Nephron progenitor cell (in vitro differentiated cells): ENCODE measurements at places on chromosomes 1 and 21.

- H3K27me3 ChIP-seq, result peaks cover 51% of the 10 kb centered on the region
- H3K36me3 ChIP-seq, result peaks cover 7% of the 10 kb centered on the region
- H3K4me3 ChIP-seq, result peak overlapping the region; percentile 91
Measured at GRCh38 chr1:93680076-93680419, 1.6 kb downstream of the BCAR3 start.

DNA sequence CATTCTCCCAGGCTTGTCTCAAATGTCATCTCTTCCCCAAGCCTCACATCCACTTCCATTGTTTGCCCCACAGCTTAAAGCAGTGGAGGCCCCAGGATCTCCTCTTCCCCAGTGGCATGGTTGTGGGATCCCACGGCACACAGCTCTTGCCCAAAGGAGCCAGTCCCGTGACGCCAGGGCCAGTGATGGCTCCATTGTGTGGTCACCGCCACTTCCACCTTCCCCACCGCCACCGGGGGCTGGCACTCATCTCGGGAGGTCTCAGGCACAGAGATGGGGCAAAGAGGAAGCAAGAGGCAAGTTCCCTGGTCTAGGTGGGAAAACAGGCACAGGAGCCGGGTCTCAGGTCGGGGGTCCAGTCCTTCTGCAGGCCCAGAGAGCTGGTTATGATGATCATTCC is 22.9 kb upstream of the ALDH4A1 start:
- peaks cover 5% of the 10 kb centered on the region for H3K27me3 ChIP-seq
- peaks cover 63% of the 10 kb centered on the region for H3K4me1 ChIP-seq

- peaks cover 35% of the 10 kb centered on the region for H3K4me1 ChIP-seq
- H3K27me3 ChIP-seq, result no peaks in the 10 kb centered on the region
- H3K4me3 ChIP-seq, result no peak overlapping the region
- H3K36me3 ChIP-seq, result no peaks in the 10 kb centered on the region
Measured at GRCh38 chr1:67743072-67743725, 58.2 kb downstream of the GADD45A start.

GRCh38 chr21:26842974-26843932 is 2.0 kb downstream of the ADAMTS1 start:
- peaks cover 49% of the 10 kb centered on the region for H3K4me1 ChIP-seq
- peak; percentile 79 for DNase-seq
- peak overlapping the region; percentile 99 for H3K27ac ChIP-seq
- peaks cover 46% of the 10 kb centered on the region for H3K36me3 ChIP-seq

DNA sequence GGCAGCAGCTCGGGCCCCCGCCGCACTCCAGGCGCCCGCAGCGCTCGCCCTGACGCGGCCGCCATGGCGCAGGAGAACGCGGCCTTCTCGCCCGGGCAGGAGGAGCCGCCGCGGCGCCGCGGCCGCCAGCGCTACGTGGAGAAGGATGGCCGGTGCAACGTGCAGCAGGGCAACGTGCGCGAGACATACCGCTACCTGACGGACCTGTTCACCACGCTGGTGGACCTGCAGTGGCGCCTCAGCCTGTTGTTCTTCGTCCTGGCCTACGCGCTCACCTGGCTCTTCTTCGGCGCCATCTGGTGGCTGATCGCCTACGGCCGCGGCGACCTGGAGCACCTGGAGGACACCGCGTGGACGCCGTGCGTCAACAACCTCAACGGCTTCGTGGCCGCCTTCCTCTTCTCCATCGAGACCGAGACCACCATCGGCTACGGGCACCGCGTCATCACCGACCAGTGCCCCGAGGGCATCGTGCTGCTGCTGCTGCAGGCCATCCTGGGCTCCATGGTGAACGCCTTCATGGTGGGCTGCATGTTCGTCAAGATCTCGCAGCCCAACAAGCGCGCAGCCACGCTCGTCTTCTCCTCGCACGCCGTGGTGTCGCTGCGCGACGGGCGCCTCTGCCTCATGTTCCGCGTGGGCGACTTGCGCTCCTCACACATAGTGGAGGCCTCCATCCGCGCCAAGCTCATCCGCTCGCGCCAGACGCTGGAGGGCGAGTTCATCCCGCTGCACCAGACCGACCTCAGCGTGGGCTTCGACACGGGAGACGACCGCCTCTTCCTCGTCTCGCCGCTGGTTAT is 2.8 kb downstream of the KCNJ9 start:
- H3K4me3 ChIP-seq, result peak overlapping the region; percentile 71
- peaks cover 86% of the 10 kb centered on the region for H3K27me3 ChIP-seq
- H3K4me1 ChIP-seq, result peaks cover 6% of the 10 kb centered on the region
- H3K36me3 ChIP-seq, result no peaks in the 10 kb centered on the region

DNA sequence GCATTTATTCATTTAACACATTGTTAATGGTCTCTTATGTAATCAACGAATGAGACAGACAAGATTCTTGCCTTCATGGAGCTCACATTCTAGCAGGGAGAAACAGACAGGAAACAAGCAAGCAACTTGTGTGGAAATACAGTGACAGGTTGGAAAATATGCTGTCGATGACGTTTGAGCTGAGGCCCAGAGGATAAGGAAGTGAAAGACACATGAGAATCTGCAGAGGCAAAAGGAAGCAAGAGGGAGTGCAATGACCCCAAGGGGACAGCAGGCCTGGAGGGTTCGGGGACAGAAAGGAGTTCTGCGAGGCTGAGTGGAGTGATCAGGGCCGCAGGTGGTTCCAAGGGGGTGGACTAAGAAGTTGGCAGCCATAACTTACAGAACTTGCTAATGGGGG is 60.6 kb upstream of the AKT3 start:
- no peaks in the 10 kb centered on the region for H3K36me3 ChIP-seq
- H3K27me3 ChIP-seq, result peaks cover 54% of the 10 kb centered on the region
- no peak overlapping the region for H3K4me3 ChIP-seq

DNA sequence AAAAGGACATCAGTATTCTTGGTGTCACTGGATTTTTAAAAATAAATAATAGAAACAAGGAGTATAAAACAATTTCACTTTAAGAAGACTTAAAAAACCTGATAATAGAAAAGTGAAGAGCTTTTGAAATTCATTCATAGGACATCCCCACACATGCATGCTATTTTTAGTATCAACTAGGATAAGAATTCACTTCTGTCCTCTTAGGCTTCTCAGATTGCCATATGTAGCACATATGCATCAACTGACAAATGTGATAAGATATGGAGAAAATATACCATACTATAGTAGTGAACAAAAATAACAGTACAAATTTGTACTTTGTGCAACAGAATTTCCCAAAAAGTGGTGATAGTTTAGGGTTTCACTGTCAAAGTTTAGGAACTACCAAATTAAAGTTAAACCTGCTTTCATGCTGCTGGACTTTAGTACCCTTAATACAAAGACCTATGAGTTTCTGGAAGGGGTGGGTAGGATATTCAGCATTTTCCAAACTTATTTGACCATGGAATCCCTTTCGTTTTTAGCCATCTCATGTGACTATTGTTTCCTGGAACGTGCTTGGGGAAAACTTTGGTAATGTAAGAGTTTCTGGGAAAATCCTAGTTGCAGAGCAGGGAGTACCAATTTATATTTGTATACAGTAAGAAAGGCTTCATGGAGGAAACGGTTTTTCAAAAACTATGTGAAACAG is 19.8 kb downstream of the RPRD2 start:
- peaks cover 16% of the 10 kb centered on the region for H3K4me1 ChIP-seq
- H3K27me3 ChIP-seq, result no peaks in the 10 kb centered on the region
- no peak for DNase-seq
- H3K27ac ChIP-seq, result peak overlapping the region; percentile 9

DNA sequence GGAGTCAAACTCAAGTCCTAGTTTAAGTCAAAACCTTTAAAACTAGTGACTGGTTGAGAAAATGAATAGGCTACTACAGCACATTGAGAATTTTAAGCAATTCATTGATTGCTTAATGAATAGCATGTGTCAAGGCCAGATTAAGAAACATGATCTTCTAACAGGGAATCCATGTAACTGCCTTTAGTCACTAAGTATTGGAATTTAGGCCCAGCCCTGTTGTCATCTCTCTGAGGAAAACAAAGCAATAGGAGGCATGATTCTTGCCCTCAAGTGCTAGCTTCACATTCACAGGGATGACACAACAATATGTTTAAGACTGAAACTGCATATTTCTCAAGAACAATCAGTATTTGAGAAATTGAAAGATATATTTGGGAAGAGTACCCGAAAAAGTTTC is 70.0 kb upstream of the PTGS2 start:
- no peaks in the 10 kb centered on the region for H3K4me1 ChIP-seq
- no peak overlapping the region for H3K27ac ChIP-seq
- no peaks in the 10 kb centered on the region for H3K27me3 ChIP-seq
- peaks cover 4% of the 10 kb centered on the region for H3K36me3 ChIP-seq
- no peak overlapping the region for H3K4me3 ChIP-seq
- no peak for DNase-seq

GRCh38 chr1:77623066-77623465 is 59.4 kb downstream of the ZZZ3 start:
- H3K4me1 ChIP-seq, result no peaks in the 10 kb centered on the region
- no peak for DNase-seq
- H3K27ac ChIP-seq, result no peak overlapping the region
- H3K36me3 ChIP-seq, result peaks cover 74% of the 10 kb centered on the region
- H3K27me3 ChIP-seq, result no peaks in the 10 kb centered on the region
- H3K4me3 ChIP-seq, result no peak overlapping the region

GRCh38 chr1:30275926-30276764 is 447.2 kb downstream of the MATN1 start:
- no peaks in the 10 kb centered on the region for H3K36me3 ChIP-seq
- H3K27ac ChIP-seq, result no peak overlapping the region
- H3K27me3 ChIP-seq, result peaks cover 15% of the 10 kb centered on the region

GRCh38 chr1:156742017-156742416 is 1.1 kb upstream of the MRPL24 start:
- no peaks in the 10 kb centered on the region for H3K27me3 ChIP-seq
- H3K36me3 ChIP-seq, result peaks cover 35% of the 10 kb centered on the region
- H3K4me3 ChIP-seq, result peak overlapping the region; percentile 35
- H3K27ac ChIP-seq, result peak overlapping the region; percentile 99
- peaks cover 60% of the 10 kb centered on the region for H3K4me1 ChIP-seq

- H3K36me3 ChIP-seq, result no peaks in the 10 kb centered on the region
- H3K27ac ChIP-seq, result no peak overlapping the region
- DNase-seq, result no peak
- H3K4me1 ChIP-seq, result peaks cover 26% of the 10 kb centered on the region
- no peak overlapping the region for H3K4me3 ChIP-seq
- H3K27me3 ChIP-seq, result peaks cover 5% of the 10 kb centered on the region
Measured at GRCh38 chr1:59596432-59596831, 218.3 kb upstream of the HOOK1 start.

DNA sequence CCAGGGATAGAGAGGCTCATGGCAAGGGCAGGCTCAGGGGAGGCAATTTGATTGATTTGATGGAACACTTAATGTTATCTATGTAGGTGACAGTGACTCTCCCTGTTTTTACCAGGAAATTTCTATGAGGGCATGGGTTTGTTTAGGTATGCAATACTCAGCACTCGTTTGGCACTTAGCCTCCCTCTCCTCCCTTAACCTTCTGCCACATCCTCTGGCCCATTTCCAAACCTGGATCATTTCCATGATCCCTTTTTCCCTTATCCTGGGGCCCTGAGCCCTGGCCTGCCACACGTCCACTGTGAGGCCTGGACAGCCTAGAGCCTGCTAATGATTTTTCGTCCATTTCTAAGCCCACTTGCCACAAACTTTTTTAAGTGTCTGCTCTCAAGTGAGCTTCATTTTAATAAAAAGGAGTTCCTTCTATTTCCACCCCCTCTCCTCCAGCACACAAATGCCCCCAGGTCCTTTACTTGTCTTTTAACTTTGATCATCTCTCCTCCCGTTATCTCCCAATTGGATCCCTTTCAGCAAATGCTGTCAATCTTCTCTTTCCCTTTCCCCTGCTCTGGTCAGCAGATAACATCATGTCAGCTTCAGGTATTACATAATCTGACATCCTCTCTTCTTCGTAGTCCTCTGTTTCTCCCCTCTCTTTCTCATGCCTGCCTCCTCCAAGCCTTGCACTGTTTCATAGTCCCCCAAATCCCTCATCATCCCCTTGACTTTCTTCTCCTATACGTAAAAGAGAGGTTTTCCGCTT is 37.8 kb upstream of the GADD45A start:
- H3K27ac ChIP-seq, result no peak overlapping the region
- H3K4me3 ChIP-seq, result no peak overlapping the region
- no peak for DNase-seq
- no peaks in the 10 kb centered on the region for H3K36me3 ChIP-seq

- H3K36me3 ChIP-seq, result no peaks in the 10 kb centered on the region
- H3K4me3 ChIP-seq, result peak overlapping the region; percentile 81
- no peak overlapping the region for H3K27ac ChIP-seq
- H3K27me3 ChIP-seq, result no peaks in the 10 kb centered on the region
Measured at GRCh38 chr21:44337449-44337848, 1.7 kb downstream of the CFAP410 start.

DNA sequence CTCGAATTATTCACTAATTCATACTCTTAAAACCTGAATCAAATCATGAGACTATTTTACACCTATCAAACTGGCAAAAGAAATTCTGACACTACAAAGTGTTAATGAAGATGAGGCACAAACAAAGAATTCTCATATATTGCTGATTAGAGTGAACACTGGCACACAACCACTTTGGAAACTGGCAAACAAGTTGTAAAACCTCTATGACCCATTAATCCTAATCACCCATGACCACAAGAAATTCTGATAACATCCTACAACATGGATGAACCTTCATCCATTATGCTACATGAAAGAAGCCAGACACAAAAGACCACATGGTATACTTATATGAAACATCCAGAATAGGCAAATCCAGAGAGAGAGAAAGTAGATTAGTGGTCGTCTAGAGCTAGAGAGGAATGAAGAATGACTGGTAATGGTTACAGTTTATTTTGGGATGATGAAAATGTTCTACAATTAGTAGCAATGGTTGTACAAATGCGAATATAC is 8.5 kb downstream of the GPBP1L1 start:
- peak overlapping the region; percentile 31 for H3K27ac ChIP-seq
- peaks cover 55% of the 10 kb centered on the region for H3K4me1 ChIP-seq
- DNase-seq, result no peak
- H3K36me3 ChIP-seq, result peaks cover 34% of the 10 kb centered on the region
- H3K4me3 ChIP-seq, result no peak overlapping the region

DNA sequence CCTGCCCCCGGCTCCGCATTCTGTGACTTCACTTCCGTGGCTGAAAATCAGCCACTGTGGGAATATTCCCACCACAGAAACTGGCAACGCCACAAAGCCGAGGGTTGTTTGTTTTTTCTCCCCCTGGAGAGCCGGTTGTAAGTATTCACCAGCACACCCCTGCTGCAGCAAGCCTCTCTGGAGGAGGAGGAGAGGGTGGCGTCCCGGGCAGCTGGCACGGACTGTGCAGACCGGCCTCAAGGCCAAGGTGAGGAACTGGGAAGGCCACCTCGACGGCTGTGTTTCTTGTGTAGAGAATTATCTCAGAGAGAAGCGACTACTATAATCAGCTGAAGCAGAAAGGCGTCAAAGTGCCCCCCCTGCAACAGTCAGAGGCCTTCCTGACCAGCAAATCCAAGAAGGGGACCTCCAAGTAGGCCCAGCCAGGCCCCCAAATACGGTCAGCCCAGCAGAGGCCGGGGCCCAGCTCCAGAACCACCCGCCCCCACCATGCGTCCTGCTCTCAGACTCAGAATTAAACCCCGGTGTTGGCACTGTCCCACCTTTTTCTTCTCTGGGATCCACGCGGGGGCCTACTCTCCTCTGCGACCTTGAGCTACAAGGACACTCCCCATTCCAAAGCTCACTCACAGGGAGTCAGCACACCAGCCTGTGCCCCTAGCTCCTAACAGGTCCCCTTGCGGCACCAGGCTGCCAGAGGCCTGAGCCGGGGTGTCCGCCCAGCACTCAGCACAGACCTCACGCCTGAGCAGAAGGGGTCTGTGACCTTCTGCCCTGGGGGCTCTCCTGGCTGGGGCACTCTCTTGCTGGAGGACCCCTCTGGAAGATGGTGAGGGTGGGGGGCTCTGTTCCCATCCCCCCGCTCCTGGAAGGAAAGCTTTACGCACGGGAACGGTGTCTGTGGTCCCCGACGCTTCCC is 1.2 kb upstream of the SMIM1 start:
- H3K36me3 ChIP-seq, result no peaks in the 10 kb centered on the region
- peak overlapping the region; percentile 70 for H3K4me3 ChIP-seq
- peak; percentile 25 for DNase-seq

GRCh38 chr1:246332078-246332477 is 175.0 kb downstream of the SMYD3 start:
- peaks cover 27% of the 10 kb centered on the region for H3K36me3 ChIP-seq
- no peak overlapping the region for H3K27ac ChIP-seq
- no peak overlapping the region for H3K4me3 ChIP-seq
- H3K27me3 ChIP-seq, result peaks cover 7% of the 10 kb centered on the region
- DNase-seq, result no peak
